ENCODE measurements at places on chromosomes 12 and 14.

DNA sequence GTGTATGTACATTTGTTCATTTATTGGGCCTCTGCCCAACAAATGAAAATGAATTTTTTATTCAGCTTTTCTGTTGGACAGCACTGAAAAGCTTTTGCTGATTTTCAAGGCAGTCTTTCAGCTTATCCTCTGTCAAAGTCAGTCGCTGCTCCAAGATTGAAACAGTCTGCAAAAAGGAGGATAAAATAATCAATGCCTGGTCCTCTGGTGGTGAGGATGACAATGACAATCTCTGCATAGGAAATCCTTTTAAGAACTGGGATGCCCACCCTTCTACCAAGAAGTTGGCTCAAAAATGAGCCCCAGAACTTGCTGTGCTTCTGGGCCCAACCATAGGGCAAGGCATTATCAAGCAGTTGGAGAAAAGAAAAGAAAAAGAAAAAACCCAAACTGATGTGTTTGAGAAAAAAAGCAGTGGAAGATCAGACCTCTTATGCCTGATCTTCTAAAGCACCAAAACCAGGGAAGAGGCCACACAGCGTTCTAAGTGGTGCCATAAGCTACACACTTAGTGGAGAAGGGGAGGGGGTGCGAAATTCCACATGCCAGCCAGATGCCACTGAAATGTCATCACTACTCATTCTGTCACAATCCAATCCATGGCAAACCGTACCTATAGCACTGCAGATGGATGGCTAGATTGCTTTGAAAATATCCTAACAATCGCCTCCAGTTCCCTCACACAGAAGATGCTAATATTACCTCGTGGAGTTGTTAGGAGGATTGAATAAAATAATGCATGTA, 69.0 kb upstream of the DUSP6 start:
- no peak for DNase-seq

GRCh38 chr12:113555226-113555625, 83.6 kb upstream of the LHX5 start:
- no peak for DNase-seq

DNA sequence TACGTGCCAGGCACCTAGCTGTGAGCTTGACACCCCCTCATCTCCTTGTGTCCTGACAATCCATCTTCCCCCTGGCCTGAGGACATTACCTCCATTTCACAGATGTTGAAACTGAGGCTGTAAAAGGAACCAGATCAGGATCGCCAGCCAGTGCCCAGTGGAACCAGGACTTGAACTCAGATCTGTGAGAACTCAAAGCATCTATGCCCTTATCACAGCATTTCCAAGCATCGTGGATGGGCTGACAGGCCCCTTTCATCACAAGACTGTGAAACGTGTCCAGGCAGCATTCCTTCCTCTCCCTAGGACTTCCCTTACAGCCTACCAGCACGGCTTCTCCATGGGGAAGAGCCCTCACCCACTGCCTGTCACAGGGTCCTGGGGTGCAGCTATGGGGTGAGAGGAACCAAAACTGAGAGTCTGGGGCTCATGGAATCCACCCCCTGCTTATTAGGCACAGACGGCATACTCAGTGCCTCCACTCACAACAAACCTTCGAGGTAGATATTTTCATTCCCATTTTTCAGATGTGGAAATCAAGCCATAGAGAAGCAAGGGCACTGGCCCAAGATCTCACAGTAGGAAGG, 26.9 kb downstream of the CMKLR1 start:
- DNase-seq = no peak

- no peak for DNase-seq
Observed at GRCh38 chr12:42568952-42569915, 20.3 kb downstream of the PRICKLE1 start.

DNA sequence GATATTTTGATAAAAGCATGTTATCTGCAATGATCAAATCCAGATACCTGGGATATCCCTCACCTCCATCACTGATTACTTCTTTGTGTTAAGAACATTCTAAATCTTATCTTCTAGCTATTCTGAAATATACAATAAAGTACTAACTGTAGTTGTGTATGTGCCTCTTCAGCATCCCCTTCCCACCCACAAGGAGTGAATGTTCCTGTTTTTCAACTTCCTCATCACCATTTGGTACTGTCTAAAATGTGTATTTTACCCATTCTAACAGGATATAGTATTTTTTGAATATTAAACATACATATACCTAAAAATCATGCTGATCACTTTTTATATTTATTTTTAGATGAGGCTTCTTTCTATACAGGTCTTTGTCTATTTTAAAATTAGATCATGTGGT, 1252.6 kb downstream of the TMEM121 start:
- DNase-seq = no peak

DNA sequence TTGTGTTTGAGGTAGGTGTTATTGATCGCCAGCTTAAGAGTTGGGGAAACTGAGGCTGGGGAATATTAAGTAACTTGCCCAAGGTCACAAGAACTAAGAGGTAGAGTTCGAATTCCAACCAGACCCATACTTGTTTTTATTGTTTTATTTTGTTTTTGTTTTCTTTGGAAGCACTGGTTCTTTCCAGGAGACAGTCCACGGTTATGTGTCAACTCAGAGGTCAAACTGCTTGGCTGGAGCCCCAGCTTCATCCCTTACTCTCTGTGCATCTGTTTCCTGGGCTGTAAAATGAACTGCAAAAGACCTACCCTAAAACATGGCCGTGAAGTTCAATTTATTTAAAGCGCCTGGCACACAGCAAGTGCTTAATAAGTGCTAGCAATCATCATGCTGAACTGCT, 74.4 kb upstream of the MAP1LC3B2 start:
- DNase-seq = no peak

DNA sequence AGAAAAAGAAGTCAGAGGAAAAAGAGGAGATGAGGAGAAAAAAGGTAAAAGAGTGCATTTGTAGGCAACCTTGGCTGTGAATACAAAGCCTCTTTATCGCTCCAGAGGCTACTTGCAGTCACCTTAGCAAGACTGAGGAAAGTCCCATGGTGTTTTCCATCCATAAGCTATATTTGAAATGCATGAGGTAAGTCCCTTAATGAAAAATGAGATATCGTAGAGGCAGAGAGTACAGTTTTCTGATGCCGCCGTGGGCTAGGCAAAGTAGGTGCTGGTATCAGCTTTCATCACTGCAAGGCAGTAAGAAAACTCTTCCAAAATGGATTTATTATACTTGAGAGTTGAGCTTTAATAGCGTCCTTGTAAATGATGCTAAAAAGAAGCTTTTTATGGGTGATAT, 186.8 kb downstream of the ASCL1 start:
- DNase-seq = no peak

GRCh38 chr12:34526946-34527345, 504.6 kb downstream of the ALG10 start:
- DNase-seq = no peak

DNA sequence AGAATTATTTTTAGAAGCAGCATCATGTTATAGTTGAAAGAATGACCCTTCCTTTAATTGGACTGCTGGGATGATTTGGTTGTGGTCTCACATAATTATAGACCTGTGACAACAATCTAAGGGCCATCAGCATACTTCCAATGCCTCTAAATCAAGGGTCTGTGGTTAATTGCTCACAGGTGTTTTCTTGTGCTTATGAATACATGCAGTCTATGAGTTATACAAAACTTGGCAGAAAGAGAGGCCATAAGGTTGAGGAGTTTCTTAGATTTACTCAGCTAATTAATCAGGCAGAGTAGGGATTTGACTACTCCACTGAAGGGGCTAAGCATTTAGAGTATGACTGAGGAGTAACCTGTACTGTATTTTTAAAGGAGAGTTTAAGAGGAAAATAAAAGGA, 37.0 kb upstream of the FRMD6 start:
- no peak for DNase-seq

GRCh38 chr14:42391146-42391834, 784.6 kb downstream of the LRFN5 start:
- no peak for DNase-seq

- DNase-seq = no peak
Observed at GRCh38 chr12:132239796-132240668, 89.4 kb downstream of the GALNT9 start.

DNA sequence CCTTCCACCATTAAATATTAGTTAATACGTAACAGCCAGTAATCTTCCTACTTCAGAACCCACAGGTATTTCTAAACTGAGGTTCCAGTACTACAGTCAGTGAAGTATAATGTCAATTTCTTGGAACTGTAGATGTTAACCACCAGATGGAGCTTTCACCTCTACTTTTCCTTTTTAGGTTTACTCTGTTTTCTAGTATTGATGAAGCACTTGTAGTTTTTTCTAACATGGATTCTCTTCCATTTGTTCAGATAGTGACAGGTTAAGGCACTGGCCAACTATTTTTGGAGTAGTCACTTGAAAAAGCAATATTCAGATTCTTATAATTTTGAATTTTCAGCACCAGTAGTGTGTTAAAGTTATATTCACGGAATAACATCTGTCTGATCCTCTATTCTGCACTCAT, 4.6 kb upstream of the SEC23A start:
- no peak for DNase-seq

GRCh38 chr12:51687177-51687576, 96.1 kb downstream of the SCN8A start:
- no peak for DNase-seq

GRCh38 chr14:85190251-85190650, 339.7 kb upstream of the FLRT2 start:
- no peak for DNase-seq

DNA sequence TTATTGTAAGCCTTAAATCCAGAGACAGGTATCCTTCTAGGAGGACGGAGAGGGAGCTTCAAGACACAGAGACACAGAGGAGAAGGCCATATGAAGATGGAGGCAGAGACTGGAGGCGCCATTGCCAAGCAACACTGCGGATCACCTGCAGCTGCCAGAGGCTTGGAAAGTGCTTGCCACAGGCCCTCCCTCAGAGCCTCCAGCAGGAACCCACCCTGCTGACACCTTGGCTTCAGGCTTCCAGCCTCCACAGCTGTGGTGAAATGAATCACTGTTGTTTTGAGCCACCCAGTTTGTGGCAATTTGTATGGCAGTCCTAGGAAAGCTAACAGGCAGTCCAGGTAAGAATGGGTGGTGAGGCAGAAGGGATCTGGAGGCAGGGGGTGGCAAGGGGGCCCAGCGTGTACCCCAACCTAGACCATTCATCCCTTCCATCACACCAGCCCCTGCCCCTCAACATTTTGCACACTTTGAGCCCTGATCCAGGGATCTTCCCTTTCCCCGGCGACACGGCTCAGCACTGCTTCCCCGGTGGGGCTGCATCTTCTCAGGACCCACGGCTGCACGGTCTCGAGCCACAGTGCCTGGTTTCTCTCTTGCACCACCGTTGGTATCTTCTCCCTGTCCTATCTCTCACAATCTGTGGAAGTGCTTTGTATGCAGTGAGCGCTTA, 22.3 kb upstream of the BCDIN3D start:
- DNase-seq = no peak

DNA sequence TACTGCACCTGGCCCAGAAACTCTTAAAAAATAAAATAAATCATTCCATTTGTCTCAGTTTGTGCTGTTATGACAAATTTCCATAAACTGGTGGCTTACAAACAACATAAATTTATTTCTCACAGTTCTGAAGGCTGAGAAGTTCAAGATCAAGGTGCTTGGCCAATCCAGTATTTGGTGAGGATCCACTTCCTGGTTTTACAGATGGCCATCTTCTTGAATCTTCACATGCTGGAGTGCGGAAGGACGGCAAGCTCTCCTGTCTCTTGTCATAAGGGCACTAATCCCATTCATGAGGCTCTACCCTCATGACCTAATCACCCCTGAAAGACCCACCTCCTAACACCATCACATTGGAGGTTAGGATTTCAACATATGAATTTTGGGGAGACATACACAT, 29.9 kb upstream of the MYBPC1 start:
- DNase-seq = no peak

DNA sequence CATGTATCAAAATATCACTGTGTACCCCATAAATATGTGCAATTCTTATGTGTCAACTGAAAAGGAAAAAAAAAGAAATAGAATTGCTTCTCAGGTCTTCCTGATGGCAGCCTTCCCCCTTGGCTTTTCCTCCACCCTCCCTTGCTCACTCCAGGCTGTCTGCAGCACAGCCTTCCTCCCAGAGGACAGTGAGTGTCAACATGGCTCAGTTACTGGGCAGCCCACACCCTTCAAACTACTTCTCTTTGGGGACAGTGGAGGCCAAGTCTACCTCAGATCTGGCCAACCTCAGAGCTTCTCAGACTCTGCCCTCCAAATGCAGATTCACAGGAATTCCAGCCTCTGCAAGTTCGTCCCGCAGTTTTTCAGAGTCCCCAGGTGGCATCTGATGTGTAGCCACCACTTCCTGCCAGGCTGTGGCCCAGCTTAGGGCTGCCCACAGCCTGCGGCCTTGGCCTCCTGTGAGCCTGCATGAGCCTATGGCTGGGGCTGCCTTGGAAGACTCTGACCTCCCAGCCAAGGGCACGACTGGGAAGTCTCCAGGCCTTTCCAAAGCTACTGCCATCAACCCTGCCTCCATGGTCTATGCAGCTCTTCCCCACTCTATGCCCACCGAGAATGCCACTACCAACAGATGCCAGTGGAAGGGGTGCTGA, 148.0 kb upstream of the PWP1 start:
- DNase-seq = no peak

GRCh38 chr12:19575337-19576243, 136.3 kb downstream of the AEBP2 start:
- no peak for DNase-seq

GRCh38 chr12:49347311-49348193, 864 bp downstream of the DNAJC22 start:
- peak; percentile 83 for DNase-seq

- DNase-seq = peak; percentile 35
Observed at GRCh38 chr12:67650388-67651131, 2.0 kb downstream of the DYRK2 start.

DNA sequence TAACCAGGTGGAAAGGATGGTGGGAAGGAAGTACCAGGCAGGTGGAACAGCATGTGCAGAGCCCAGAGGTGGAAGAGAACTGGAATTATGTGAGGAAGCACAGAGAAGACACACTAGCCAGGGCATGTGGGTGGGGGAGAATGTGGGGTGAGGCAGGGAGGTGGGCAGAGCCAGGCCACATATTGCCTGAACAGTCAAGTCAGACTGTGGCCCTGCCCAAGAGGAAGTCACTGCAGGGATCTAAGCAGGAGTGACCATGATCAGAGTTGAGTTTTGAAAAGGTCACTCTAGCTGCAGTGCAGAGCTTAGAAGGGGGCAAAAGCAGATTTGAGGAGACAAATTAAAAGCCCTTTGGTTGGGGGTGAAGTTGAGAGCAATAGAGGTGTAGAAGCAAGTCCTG, 114.0 kb upstream of the SLC38A2 start:
- no peak for DNase-seq

- DNase-seq = no peak
Observed at GRCh38 chr12:119621878-119622277, 28.3 kb downstream of the TMEM233 start.

Measured in activated naive CD4-positive, alpha-beta T cell treated with anti-CD3 and anti-CD28 coated beads, Interleukin-2, amount 10 ng/mL, durations not matched to agents 7 days and 5 days (primary cell).